ENCODE measurements at places on chromosomes 2 and 18.

DNA sequence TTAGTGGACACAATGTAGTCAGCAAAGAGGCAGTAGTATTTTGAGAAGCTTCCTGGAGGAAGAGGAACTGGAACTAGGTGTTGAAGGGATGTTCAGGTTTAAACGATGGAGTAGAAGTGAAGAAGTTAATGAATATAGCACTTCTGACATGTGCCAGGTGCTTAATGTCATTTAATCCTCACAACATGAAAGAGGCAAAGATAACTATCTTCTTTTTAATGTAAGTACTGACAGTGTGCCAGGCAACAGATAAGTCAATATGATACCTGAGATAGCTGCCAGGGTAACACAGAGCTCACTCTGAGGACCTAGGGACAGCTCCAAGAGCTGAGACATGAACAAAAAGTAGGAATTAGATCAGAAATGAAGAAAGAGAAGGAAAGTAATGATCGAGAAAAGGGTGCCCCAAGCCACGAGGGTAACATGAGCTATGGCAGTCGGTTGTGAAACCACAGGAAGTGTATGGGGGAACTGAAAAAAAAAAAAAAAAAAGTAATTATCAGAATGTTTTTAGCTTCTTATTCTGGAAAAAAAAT is 140.7 kb downstream of the RNF144A start:
- H3K4me3 ChIP-seq, result no peak overlapping the region
- H3K27ac ChIP-seq, result no peak overlapping the region
- no peak for DNase-seq

DNA sequence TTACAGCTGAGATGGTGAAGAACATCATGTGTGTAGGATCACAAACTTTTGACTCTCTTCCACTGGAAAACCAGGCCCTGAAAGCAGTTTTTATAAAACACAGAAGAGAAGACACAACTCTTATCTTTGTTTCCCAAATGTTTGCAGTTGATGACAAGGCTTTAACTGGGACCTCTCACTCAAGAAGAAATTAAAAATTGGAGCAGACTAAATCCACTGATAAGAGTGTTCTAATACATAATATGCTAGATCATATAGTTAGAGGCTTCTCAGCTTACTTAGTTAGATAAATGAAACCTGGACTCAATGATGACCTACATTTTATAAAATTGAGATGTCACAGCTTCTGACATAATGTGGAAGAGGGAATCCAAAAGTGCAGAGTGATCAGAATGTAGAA is 158.3 kb upstream of the WDSUB1 start:
- no peaks in the 10 kb centered on the region for H3K27me3 ChIP-seq
- no peak for DNase-seq

DNA sequence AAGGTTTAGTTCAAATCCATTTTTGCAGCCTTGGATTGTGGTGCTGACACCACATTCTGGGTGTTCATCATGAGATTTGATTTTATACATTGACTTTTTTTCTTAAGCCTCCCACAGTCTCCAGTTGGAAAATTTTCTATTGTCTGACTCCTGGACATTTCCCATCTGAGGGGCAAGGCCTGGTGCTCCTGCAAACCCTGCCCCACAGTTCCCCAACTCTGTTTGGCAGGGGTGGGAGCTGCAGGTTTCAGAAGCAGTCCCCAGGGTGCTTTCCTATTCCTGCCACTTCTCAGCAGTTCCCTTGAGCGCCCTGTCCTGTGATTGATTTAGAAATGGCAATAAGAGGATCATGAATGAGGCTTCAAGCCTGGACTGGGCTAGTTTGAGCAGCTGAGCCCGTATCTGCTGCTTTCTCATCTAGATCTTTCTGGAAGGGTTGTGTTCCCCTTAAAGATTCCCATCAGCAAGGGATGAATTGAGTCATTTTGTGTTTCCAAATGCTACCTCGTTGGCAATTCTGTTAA is 77.0 kb downstream of the CIB4 start:
- H3K27me3 ChIP-seq, result peaks cover 69% of the 10 kb centered on the region
- no peak overlapping the region for H3K4me3 ChIP-seq
- DNase-seq, result no peak
- H3K4me1 ChIP-seq, result peaks cover 13% of the 10 kb centered on the region
- H3K36me3 ChIP-seq, result no peaks in the 10 kb centered on the region
- H3K27ac ChIP-seq, result no peak overlapping the region

GRCh38 chr2:95354469-95354901 is 48.0 kb upstream of the FAHD2A start:
- no peak overlapping the region for H3K27ac ChIP-seq
- H3K4me1 ChIP-seq, result no peaks in the 10 kb centered on the region
- no peaks in the 10 kb centered on the region for H3K36me3 ChIP-seq
- no peak for DNase-seq
- no peaks in the 10 kb centered on the region for H3K27me3 ChIP-seq
- no peak overlapping the region for H3K4me3 ChIP-seq

DNA sequence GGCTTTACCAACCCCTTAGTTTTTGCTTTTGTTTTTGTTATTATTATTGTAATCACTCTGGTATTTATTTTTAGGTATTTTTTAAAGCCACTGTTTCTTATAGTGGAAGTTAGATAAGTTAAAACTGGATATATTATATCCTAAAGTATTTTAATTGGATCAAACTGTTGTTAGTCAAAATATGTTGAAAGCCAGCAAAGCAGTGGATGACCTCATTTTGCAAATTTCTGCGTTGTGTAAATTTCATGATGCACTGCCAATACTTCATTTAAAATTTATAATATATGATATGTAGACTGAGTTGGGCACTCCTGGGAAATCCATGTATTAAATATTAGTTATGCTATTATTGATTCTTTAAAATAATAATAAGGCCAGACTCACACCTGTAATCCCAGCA is 661.7 kb upstream of the NRXN1 start:
- no peaks in the 10 kb centered on the region for H3K4me1 ChIP-seq
- DNase-seq, result no peak
- no peak overlapping the region for H3K4me3 ChIP-seq
- H3K36me3 ChIP-seq, result no peaks in the 10 kb centered on the region

DNA sequence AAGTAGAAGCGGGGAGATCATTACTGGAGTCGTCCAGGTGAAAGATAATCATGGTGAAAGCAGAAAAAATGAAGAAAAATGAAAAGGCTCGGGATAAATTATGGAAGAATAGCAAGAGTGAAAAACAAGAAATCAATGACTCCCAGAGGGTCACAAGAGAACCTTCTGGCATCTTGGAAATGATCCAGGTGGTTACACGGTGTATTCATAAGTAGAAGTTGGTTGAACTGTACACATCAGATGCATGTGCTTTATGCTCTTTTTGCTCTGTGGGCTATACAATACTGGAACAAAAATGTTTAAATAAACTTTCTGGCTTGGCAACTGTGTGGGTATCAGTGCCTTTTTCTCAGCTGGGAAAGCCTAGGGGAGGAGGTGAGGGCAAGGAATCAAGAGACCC is 348.9 kb downstream of the RND3 start:
- no peaks in the 10 kb centered on the region for H3K27me3 ChIP-seq
- DNase-seq, result no peak
- H3K4me3 ChIP-seq, result no peak overlapping the region
- H3K36me3 ChIP-seq, result no peaks in the 10 kb centered on the region
- no peak overlapping the region for H3K27ac ChIP-seq
- no peaks in the 10 kb centered on the region for H3K4me1 ChIP-seq

DNA sequence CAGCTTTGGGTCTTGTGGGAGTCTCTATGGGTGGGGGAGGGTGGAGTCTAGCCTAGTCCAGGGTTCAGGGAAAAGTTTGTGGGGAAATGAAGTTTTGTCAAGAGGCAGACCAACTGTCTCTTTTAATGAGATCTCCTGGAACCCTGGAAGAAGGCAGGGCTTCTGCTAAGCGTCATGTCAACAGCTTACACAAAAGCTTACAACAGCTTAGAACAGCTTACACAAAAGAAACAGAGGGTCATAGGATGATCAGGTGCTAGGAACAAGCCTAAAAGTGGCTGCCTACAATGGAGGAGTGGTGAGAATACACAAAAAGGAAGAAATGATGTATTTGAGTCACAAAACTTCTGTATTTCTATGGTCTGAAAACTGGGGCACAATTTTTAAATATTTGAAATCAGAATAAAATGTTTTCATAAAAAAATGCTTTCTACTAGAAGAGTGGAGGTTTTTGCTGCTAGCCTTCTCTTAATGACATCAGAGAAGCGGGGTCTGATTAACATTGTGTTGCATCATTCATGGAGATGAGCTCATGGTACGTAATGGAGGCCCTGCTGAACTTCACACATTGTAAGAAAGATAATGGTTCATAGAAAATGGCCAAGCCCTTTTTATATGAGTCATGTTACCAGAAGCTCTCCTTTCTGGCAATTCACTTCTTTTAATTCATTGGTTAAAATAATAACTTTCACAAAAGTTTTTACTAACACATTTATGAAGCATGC is 351.0 kb downstream of the PIK3C3 start:
- no peaks in the 10 kb centered on the region for H3K4me1 ChIP-seq
- H3K4me3 ChIP-seq, result no peak overlapping the region
- H3K36me3 ChIP-seq, result no peaks in the 10 kb centered on the region
- H3K27me3 ChIP-seq, result no peaks in the 10 kb centered on the region
- no peak overlapping the region for H3K27ac ChIP-seq
- DNase-seq, result no peak

DNA sequence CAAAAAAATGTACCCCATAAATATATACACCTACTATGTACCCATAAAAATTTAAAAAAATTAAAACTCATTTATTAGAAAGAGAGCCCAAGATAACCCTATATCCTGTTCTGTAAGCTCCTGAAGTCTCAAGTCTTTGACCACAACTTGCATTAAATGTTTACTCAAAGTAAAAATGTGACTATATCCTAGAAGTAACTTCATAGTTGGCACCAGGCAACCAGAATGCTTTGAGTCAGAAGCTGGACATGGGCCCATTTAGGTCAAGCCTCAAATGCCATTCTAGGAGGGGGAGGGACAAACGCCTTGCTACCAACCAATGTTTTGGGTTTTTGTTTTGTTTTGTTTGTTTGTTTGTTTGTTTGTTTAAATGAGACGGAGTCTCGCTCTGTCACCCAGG is 9.3 kb upstream of the TBC1D8 start:
- H3K4me1 ChIP-seq, result no peaks in the 10 kb centered on the region
- H3K27ac ChIP-seq, result no peak overlapping the region
- H3K36me3 ChIP-seq, result no peaks in the 10 kb centered on the region
- no peaks in the 10 kb centered on the region for H3K27me3 ChIP-seq
- no peak for DNase-seq

Measured in lower lobe of right lung (tissue), 2 donors.